ENCODE measurements at places on chromosomes 1 and 21.

- no peak for DNase-seq
Measured at GRCh38 chr1:60949826-60950197, 132.5 kb upstream of the NFIA start.

- no peak for DNase-seq
Measured at GRCh38 chr1:199861020-199861795, 166.3 kb upstream of the NR5A2 start.

DNA sequence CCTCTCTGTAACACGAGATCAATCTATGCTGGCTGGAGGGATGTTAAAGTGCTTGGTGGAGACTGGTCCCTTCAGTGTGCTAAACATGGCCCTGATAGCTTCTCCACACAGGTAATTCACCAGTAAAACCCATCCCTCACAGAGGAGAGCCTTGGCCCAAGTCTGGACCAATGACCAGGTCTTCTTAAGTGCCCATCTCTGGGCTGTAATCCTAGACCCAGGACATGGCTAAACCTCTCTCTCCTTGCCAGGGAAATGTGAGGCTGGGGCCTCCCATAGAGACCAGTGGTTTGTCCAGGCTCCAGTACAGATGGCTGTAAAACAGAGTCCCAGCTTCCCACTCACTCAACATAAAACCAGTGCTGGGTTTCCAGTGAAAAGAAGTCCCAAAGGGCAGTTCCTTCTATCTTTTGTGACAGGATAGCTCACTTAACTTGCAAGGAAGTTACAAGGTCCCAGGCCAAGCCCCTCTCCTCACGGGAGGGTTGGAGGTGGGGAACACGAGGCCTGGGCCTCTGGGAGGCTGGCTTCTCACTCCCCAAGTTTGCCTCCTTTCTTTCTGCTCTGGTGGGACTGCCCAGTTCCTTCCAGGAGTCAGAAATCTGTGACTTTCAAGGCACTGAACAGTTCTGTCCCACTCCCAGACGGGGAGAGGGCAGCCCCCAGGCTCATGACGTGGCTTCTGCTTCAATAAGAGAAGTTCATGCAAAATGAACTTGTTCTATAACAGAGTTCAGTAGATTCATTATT lies 2.2 kb upstream of the KIF17 start:
- DNase-seq, result no peak

- no peak for DNase-seq
Measured at GRCh38 chr1:152870831-152871730, 7.0 kb upstream of the SMCP start.

GRCh38 chr1:170959385-170959784 lies 24.1 kb downstream of the MROH9 start:
- no peak for DNase-seq

GRCh38 chr1:241557031-241557430 lies 24.9 kb downstream of the KMO start:
- no peak for DNase-seq

GRCh38 chr1:32743380-32744070 lies 41.0 kb upstream of the SYNC start:
- no peak for DNase-seq

DNA sequence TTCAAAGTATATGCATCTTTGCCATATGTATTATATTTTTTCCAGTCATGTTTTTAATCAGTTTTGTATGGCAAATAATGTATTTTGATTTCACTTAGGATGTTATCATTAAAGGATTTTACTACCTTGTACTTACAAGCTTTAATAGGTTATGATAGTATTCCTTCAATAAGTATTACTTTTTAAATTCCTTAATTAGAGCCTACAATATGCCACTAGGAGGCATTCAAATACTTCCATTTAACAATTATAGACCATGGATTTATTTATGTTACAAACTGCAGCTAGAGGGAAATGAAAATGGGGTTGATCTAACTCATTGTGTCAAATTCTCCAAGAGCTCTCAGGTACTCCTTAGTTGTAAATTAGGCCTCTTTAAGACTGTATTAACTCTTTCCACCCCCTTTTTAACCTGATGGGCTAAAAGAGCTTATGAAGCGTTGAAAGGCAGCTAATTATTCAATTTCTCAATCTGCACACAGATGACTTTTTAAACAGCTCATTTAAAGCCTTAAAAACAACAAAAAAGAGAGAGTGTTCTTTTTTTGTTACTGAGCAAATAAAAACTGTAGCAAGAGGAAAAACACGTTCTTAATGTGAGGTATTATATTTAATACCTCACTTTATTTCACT lies 156.2 kb downstream of the DENND1B start:
- DNase-seq, result no peak

- no peak for DNase-seq
Measured at GRCh38 chr1:61170328-61171238, 88.2 kb downstream of the NFIA start.

DNA sequence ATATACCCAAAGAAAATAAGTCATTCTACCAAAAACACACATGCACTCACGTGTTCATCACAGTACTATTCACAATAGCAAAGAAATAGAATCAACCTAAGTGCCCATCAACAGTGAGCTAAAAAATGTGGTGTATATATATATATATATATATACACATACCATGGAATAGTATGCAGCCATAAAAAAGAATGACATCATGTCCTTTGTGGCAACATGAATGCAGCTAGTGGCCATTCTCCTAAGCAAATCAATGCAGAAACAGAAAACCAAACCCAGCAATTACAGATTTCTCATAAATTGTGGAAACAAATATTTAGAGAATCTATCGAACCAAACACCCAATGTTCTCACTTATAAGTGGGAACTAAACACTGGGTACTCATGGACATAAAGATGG lies 585.7 kb downstream of the SMYD3 start:
- DNase-seq, result no peak

GRCh38 chr1:201015551-201016091 lies 7.9 kb downstream of the KIF21B start:
- DNase-seq, result no peak

- DNase-seq, result no peak
Measured at GRCh38 chr1:9909234-9910046, 629 bp downstream of the CTNNBIP1 start.

GRCh38 chr1:109669246-109669948 lies 1.5 kb downstream of the GSTM2 start:
- no peak for DNase-seq

DNA sequence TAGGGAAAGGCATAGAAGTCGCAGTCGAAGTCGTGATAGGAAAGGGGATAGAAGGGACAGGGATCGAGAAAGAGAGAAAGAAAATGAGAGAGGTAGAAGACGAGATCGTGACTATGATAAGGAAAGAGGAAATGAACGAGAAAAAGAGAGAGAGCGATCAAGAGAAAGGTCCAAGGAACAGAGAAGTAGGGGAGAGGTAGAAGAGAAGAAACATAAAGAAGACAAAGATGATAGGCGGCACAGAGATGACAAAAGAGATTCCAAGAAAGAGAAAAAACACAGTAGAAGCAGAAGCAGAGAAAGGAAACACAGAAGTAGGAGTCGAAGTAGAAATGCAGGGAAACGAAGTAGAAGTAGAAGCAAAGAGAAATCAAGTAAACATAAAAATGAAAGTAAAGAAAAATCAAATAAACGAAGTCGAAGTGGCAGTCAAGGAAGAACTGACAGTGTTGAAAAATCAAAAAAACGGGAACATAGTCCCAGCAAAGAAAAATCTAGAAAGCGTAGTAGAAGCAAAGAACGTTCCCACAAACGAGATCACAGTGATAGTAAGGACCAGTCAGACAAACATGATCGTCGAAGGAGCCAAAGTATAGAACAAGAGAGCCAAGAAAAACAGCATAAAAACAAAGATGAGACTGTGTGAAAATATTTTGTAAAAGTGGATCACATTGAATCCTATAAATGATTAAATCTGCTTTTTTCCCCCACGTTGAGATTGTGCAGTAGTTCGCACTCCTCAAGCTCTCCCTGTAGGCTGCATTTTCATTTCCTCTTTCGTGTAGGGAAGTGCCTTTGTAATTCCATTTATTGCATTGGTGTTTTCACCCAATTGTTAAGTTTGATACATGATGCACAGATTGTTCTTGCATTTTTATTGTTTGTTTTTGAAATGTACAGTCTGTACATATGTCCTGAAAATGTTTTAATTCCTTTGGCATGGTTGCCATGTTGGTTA lies 7.5 kb downstream of the PRPF38B start:
- no peak for DNase-seq

DNA sequence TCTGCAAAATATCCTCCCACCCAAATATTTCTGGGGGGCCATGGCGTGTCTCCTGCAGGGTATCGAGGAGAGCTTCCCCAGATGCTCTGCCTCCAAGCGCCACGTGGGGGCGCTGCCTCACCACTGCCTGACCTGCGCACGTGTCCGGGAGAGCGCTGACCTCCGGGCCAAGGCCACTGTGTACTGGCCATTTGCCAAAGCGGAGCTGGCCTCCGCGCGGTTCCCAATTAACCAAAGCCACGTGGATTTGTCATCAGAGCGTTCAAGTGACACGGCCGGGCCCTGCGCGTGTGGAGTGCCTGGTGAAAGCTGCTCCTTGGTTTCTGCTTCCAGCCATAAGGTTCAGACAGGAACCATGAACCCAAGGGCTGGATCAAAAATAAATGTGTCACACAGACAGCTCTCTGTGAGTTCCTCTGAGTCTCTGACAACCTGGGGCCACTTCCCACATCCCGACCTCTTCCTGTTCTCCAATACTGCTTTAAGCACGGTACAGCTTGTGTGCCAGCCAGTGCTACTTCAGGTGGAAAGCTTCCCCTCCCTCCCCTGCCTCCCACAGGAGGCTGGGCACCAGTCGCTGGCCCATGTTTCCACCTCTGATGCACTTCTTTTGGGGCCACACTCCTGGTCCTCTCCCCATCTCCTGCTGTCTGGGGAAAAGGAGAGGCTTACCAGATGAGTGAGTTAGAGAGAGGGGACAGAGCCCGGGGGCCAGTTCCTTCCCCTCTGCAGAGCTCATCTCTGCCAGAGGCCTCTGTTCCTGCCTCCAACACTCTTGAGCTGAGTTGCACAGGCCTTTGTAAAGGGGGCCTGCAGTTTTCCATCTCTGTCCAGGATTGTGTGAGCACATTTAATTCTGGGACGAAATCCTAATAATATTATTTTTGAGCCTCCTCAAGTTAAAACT lies 26.1 kb downstream of the ZP4 start:
- no peak for DNase-seq

- no peak for DNase-seq
Measured at GRCh38 chr1:7824701-7825100, 28.2 kb downstream of the UTS2 start.

GRCh38 chr1:193568512-193568911 lies 382.1 kb upstream of the B3GALT2 start:
- no peak for DNase-seq

DNA sequence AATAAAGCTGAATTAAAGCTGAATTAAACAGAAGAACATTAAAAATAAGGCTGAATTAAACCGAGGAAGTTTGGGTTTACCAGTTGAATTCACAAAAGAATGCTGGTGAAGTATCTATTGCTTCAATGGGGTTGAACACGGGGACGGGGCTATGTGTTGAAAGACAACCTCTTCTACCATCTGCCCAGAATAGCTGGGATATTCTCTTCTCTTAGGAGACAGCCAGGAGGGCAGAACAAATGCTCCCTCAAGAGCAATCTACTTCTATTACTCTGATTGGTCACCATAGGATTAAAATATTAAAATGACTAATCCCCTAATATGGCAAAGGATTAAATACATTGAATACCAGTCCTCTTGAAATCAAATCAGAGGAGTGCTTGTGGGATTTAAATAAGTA lies 68.4 kb downstream of the LPGAT1 start:
- DNase-seq, result no peak

GRCh38 chr1:172906778-172907592 lies 143.8 kb downstream of the TNFSF18 start:
- DNase-seq, result no peak

DNA sequence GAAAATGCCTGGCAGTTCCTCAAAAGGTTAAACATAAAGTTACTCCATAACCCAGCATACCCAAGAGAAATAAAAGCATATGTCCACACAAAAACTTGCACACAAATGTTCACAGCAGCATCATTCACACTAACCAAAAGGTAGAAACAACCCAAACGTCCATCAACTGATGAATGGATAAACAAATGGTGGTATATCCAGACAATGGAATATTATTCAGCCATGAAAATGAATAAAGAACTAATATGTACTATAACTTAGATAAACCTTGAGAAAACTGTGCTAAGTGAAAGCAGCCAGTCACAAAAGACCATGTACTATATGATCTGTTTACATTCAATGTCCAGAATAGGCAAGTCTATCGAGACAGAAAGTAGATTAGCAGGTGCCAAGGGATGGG lies 60.4 kb downstream of the CAMK2N1 start:
- DNase-seq, result no peak

DNA sequence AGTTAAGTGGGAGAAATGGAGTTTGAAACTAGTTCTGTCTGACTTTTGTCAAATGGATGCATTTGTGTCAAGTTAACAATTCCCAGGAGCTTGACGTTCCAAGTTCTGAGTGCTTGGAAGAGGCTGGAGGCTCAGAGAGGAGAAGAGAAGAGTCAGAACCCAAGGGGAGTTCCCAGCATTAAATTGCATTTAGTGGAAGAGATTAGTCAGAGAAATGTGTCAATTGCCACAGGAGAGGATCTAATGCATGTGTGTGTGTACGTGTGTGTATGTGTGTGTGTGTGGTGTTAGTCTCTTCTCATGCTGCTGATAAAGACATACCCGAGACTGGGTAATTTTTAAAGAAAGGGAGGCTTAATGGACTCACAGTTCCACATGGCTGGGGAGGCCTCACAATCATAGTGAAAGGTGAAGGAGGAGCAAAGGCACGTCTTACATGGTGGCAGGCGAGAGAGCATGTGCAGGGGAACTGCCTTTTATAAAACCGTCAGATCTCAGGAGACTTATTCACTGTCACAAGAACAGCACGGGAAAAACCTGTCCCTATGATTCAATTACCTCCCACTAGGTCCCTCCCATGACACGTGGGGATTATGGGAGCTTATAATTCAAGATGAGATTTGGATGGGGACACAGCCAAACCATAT lies 101.5 kb upstream of the TMEM51 start:
- DNase-seq, result no peak

DNA sequence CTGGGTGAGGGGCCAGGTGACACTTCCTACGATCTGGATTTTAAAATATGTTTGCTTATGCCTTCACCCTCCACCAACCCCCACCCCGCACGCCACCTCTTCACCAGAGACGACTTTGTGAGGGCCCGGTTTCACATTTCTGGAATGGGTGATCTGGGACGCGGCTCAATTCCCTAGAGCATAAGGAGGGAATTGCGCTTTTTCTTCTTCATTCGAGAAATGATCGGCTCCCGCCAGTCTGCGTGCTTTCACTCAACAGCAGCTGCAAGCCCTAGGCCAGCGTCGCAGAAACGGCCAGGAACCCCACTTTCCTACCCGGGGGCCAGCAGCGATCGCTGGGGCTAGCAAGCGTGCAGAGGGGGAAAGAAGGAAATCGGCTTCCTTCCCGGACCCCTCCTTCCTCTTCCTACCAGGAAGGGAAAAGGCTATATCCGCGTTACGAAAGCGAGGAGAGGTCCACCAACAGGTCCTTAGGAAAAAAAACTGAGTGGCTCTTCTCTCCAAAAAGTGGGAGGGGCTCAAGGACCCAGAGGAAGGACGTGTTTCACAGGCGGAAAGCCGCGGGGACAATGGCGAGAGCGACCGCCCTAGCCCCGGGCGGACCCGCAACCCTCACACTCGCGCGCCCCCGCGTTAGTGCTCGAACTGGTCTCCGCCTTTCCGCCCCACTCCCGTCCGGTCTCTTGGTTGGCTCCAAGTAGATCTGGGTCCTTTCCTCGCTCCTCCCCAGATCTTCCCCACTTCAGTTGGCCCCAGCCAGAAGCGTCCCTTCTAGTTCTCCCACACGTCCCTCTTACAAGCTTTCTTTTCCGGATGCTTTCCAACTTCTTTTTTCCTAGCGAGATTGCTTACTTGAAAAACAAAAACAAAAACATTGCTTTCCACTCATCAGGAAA lies 1.1 kb upstream of the ADAMTS1 start:
- DNase-seq, result no peak
